Inflammatory macrophage treated with lipopolysaccharide for 4 hours (primary cell): ENCODE measurements at places on chromosomes 2 and 18.
A peak's percentile ranks its signal among the peaks of the same experiment; 100 is the strongest.

DNA sequence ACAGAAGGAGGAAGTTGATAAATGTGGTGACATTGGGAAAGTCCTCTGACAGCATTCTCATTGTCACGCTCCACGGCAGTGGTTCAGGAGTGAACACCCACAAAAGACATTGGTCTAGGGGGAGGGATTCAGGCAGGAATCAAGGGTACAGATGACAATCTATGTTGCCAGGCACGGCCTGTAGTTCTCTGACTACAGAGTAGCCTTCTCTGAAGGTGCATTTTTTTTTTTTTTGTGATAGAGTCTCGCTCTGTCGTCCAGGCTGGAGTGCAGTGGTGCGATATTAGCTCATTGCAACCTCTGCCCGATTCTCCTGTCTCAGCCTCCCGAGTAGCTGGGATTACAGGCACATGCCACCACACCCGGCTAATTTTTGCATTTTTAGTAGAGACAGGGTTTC, 7.4 kb upstream of the MOB1A start:
- DNase-seq, result peak; percentile 98

GRCh38 chr2:181438261-181438660, 18.9 kb upstream of the ITGA4 start:
- no peak for DNase-seq

DNA sequence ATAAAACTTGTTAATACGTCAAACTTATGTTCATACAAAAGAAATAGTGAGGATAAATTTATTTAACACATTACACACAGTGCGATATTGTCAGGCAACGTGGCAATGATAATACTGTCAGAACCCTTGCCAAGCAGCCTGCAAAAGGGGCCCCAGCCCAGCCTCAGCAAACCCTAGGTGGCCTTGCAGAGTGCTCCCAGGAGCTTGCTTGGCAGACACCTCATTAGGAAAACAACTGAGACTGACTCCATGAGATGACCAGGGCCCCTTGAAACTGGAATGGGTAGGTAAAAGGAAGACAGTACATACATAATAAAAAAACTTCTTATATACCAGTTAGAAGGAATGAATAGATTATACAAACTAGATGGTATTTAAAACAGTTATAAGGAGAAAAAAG, 136.6 kb upstream of the EPC2 start:
- DNase-seq, result no peak

DNA sequence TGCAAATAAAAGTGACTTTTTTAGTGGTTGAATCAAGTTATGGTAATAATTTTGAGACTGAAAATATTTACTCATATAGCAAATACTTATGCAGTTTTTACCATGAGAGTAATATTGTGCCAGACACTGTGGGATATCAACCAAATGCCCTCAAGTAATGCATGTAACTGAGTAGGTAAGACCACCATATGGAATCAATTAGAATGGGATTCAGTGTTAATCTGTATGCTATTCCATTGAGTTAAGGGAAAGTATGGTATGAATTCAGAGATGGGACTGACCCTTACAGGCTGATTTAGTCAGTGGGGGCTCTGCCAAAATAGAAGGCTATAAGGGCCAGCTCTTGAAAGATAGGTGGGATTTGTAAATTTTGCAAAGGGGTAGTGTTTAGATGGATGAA, 131.6 kb downstream of the CCDC85A start:
- no peak for DNase-seq

DNA sequence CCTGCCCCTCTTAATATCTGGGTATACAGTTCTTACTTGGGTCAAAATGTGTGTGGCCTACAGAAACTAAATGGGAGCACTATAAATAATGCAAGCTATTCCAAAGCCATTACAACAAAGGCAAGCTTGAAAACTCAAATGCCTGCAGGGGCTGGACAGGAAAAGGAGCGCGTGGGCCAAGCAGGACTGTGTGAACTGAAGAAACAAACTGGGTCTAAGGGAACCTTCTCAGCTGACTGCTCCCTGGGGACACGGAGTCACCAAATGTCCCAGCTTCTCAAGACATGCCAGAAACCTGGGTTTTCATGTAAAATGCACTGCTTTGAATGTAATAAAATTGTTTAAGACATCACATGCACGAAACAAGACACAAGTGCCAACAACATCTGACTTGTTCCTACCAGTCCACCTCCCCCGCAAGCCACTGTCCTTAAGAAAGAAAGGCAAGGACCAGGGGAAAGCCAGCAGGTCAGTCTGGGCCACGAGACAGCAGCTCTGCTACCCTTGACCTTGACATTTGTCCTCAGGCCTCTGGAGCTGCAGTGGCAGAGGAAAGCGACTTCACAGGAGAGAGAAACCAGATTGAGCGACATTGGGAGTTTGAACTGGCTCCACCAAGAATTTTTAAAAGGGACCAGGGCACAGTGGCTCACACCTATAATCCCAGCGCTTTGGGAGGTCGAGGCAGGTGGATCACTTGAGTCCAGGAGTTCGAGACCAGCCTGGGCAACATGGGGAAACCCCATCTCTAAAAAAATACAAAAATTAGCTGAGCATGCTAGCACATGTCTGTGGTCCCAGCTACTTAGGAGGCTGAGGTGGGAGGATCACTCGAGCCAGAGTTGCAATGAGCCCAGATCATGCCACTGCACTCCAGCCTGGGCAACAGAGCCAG, 89.7 kb upstream of the SH3BP4 start:
- DNase-seq, result no peak

- no peak for DNase-seq
Measured at GRCh38 chr18:11175266-11175979, 26.1 kb upstream of the PIEZO2 start.

DNA sequence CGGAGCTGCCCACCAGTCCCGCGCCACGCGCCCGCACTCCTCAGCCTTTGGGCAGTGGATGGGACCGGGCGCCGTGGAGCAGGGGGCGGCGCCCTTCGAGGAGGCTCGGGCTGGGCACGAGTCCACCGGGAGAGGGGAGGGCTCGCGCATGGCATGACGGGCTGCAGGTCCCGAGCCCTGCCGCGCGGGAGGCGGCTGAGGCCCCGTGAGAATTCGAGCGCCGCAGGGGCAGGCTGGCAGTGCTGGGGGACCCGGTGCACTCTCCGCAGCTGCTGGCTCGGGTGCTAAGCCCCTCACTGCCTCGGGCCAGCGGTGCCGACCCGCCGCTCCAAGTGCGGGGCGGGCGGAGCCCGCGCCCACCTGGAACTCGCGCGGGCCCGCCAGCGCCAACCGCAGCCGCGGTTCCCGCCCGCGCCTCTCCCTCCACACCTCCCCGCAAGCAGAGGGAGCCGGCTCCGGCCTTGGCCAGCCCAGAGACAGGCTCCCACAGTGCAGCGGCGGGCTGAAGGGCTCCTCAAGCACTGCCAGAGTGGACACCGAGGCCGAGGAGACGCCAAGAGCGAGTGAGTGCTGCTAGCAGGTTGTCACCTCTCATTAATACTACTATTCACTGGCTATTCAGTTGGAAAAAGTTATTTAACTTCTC, 3.6 kb upstream of the TTC21B start:
- DNase-seq, result no peak

DNA sequence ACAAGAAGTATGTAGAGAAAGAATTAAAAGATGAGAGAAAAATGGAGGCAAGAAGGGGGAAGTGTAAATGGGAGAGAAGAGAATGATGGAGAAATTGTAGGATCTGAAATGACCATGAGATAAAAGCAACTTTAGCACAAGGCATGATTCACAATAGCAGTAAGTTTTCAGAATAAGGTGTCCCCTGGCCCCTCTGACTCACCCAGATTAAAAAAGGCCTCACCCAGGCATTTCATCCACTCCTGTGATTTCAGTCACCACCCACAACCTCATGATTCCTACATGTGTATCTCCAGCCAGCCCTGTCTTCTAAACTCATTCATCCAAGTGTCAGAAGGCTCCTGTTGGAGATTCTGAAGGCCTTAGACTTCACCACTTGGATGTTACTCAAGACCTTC, 56.6 kb downstream of the SP100 start:
- DNase-seq, result peak; percentile 89

- DNase-seq, result no peak
Measured at GRCh38 chr2:41934329-41934958, 113.4 kb upstream of the PKDCC start.

DNA sequence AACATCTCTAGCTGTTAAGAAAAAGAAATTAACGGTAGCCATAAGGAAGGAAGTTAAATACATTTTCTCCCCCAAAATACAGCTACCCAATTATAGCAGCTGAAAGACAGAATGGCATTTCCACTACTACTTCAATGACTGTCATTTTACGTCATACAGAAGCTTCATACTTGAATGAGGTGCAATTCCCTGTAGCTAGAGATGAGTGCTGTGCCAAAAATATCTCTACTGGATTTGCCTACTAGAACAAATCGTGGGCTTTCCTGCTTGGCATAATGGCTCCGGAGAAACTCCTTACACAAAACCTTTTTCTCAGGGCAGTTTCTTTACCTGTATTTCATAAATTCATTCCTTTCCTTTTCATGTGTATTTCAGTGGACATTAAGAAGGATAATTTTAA, 36.3 kb upstream of the NRXN1 start:
- no peak for DNase-seq

DNA sequence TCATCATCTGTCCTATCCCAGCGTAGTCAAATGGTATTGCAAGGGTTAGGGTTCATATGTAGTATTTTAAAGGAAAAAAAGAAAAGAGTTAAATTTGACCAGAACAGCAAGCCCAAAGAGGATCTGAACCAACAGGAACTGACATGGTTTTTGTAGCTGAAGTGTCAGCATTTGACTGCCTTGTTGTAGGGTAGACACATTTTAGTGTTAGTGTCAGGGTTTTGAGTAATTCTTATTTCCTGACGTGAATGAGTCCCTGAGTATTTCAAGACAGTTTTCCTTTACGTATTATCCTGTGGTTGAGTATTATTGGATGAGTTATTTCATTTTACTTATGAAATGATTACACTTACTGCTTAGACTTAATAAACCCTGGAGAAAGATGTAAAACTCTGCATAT, 173.3 kb upstream of the ZEB2 start:
- peak; percentile 71 for DNase-seq

DNA sequence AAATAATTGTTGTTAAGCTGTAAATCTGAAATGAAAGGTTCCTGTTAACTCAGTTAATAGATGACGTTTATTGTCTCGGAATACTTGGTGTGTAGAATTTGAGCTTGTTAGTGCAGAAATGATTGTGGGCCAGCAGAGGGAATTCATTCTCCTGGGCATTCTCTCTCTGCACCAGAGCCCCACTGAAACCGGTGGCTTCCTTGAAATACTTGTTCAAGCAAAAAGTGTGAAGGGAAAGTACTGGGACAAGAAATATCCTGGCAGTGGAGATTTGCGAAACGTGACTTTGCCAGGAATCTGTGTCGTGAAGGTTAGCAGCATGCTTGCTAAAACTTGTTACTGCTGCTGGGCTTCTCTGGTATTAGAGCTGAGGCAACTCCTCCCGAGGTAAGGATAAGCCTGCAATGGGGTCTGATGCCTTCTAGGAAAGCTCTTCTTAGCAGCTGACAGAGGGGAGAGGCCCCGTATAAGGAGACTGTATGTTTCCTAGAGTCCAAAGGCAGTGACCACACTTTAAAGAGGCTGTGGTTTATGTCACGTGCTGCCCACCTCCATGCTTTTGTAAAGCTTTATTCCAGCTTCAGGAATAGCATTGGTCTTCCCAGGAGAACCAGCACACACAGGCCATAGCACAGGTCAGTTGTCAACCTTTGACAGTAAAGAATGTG, 2.0 kb downstream of the ITGA6 start:
- peak; percentile 22 for DNase-seq

- peak; percentile 21 for DNase-seq
Measured at GRCh38 chr2:187986390-187987105, 305.1 kb upstream of the GULP1 start.

- DNase-seq, result peak; percentile 45
Measured at GRCh38 chr2:240435457-240435947, at the start of gene GPC1. TSS of gene GPC1 (plus strand) at chr2:240435663. CDS start at chr2:240435919, 256 bp downstream.

DNA sequence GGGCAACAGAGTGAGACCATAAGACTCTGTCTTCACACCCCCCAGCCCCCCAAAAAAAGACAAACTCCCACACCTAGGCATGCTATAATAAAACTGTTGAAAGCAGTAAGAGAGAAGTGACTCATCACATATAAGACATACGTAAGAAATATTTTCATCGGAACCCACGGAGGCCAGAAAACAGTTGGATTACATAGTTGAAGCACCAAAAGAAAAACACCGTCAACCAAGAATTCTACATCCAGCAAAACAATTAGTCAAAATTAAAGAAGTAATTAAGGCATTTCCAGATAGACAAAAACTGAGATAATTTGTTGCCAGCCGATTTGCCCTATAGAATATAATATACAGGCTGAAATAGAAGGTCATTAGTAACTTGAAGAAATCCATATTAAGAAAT, 128.7 kb downstream of the VAPA start:
- DNase-seq, result no peak

DNA sequence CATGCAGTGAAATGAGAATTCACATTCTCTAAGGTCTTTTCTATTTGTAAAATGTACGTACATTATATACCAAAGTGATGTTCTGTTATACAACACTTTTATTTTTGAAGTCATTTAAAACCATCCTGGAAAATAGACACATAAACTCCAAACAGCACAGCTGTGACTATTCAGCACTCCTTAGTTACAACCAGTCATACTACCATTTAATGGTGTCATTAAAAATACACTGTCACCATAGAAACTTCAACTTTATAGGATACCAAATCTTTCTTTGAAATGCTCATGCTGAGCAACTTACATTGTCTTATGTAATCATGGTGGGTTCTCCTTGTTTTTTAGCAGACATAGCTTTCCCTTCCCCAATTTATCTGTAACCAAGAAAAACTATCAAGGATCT, 85.3 kb downstream of the METTL4 start:
- DNase-seq, result no peak

- no peak for DNase-seq
Measured at GRCh38 chr2:158202161-158202815, 100.6 kb downstream of the UPP2 start.

- DNase-seq, result no peak
Measured at GRCh38 chr2:64396551-64396950, 57.4 kb upstream of the LGALSL start.

- DNase-seq, result peak; percentile 66
Measured at GRCh38 chr2:7037340-7038333, 120.4 kb downstream of the RNF144A start.

- DNase-seq, result no peak
Measured at GRCh38 chr18:70998490-70998889, 709.6 kb downstream of the SOCS6 start.

- no peak for DNase-seq
Measured at GRCh38 chr18:74896390-74896991, 298.8 kb downstream of the ZNF407 start.

GRCh38 chr18:73842795-73843394, 304.7 kb downstream of the FBXO15 start:
- DNase-seq, result peak; percentile 23
